Right renal pelvis (tissue), 4 donors: ENCODE measurements at places on chromosomes 2 and 18.

DNA sequence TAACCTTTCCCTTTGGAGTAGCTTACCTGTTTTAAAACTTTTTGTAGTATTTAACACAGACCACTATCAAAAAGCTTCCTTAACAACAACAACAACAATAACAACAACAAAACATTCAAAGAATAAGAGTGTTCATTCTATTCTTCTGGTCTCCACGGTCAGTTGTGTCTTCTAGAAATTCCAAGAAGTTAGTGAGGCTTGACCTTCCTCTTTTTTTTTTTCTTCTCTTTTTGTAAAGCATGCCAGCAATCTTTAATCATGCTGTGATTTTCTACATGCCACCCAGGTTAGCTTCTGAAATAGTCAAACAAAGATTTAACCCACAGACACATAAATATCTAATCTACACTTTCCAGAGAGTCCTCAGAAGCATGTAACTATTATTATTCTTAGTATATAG lies 28.4 kb upstream of the KLHL14 start:
- DNase-seq, result no peak

DNA sequence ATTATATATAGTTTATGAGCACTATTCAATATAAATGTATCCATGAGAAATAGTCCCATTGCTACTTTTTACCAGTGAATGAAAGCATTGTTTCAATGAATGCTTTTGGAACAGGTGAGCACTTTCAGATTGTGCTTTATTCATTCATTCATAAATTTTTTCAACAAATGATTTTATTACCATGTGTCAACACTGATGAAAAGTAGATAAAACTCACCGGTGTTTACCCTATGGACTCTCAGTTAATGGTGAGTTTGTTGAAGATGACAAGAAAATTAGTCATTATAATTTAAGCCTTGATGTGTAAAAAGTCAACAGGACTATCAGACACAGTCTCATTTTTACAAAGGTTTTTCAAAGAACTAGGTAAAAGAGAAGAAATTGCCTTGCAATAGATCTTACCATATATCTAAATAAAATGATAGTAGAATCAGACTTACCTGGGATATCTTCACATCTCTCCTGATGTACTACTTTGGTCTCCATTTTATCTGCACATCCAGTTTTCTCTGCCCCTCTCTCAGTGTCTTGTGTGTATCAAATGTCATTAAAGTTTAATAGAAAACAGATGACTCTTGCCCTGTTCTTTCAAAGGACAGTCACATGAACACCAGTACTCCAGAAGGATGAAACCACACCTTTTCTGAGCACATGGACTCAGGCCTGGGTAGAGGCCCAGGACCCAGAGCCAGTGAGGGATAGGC lies 325.3 kb upstream of the RND3 start:
- no peak for DNase-seq

DNA sequence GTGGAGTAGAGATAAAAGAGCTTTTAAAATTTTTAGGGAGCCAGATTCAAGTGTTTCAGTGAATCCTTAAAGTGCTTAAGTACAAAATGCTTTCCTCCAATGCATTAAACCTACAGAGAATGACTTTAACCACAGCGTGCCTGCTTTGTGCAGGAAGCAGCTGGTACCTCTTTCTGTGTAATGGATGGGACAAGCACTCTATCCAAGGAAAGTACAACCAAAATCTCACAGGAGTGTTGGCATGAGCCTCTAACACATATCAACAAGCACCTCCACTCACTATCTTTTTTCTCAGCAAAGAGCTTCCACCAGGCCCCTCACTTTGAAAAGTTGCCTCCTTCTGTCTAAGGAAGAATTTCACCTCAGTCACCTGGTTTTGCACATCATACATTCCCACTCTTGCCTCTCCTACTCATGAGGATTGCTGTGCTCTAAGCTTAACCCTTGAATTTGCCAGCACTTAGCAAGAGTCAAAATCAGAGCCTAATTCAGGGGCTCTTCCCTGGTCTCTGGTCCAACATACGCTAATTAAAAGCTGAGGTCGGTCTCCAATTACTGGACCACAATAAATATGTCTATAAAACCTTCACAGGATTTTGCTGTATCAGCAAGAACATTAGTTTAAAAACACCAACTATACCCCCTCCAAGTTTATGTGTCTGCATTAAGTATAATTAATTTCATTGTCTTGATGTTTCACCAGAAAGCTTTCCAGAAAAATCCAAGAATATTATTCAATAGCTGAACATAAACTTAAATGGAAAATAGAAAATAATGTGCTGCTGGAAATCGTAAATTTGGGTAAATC lies 68.9 kb downstream of the ZNF521 start:
- no peak for DNase-seq

- DNase-seq, result no peak
Measured at GRCh38 chr2:216857131-216857550, 2.7 kb downstream of the TNP1 start.

DNA sequence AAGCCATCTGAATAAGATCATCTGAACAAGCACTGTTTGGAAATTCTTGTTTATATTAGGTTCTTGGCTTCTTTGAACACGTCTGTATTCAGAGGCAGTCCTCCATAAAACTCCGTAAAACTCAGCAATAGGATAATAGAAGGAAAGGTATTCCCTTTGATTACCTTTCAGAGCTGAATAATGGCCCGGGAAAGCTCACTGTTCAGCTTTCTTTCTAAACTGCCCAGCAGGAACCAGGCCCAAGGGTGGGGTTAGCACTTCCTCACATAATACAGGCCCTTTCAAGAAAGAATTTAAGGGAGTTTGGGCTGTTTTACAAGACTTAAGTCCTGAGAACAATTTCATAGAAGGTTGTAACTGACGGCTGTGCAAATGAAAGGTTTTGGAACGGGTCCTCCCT lies 72.2 kb upstream of the PHLPP1 start:
- DNase-seq, result no peak

DNA sequence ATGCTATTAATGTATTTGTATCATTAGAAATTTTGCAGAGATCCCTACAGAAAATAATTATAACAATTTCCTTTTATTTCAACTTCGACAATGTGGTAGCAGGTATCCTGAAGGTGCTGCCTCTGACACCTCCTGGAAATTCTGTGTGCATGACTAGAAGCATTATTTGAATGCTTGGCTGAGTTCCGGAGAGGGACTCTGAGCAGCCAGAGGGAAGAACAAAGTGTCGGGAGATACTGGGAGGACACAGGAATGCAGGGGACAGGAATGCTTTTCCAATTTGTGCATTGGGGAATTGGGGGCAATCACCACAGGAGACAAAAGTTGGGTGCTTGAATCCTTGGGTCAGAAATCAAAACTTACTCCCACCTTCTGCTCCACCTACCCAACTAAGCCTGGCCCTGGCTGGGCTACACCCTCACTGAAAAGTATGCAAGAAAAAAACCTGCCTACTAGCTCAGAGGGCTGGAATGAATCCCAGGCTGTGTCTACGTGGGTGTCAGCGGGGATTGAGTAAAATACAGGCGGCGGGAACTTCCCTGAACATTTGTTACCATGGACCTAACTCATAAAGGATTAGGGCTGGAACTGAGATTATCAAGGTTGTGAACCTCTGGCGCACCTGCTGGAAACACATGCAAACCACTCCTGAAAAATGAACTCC lies 299.3 kb downstream of the SOX11 start:
- DNase-seq, result no peak

GRCh38 chr2:24360963-24361330 lies 611 bp upstream of the ITSN2 start:
- DNase-seq, result no peak
